Left hindlimb (tissue), 1 donor: ENCODE measurements at places on chromosomes 3 and 15.

DNA sequence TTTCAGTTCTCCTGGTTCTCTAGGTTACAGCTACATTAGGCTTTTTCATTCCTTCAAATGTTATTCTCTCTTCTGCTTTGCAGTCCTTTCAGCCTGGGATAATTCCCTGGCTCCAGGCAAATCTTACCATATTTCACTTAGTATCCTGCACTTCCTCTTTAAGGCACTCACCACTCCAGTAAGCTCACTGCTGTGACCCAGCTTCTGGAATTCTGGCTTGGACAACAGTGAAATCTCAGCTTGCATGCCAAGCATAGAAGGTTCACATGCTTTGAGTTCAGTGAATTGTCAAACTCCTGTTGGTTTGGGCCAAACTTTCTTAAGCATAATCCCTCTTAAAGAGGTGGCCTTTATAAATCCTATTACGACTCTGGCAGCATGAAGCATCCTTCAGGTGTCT lies 69.4 kb downstream of the SCN10A start:
- no peak for DNase-seq

DNA sequence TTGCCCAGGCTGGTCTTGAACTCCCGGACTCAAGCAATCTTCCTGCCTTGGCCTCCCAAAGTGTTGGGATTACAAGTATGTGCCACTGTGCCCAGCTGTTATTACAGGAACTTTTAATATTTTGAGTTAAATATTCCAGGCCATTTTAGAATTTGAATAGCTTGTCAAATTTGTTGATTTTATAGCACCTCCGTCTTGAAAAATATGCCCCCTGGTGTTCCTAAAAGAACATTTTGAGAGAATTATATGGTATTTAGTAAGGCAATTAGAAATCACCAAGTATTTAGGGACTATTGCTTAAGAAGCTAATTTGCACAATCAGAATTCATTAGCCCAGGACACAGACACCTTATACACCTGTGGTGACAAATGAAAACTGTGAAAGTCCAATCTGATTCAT lies 23.7 kb downstream of the PDE8A start:
- no peak for DNase-seq

- no peak for DNase-seq
Observed at GRCh38 chr3:373193-373779, 176.7 kb downstream of the CHL1 start.

DNA sequence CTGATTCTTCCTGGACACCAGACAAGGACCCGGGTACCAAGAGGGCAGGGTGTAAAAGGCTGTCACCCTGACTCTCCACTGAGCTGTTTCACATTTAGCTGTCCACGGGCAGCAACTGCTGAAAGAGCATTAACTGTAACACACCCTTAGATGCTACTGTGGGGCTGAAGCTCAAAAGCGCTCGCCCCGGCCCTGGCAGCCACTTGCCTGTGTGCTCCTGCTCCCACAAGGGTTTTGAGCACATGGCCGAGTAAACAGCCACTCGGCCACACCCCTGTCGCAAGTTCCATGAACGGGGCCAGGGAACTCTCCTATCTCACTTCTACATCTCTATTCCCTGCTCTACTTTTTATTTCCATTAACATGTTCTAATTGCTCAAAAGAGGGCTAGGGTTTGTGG lies 421.7 kb downstream of the TUSC7 start:
- no peak for DNase-seq

DNA sequence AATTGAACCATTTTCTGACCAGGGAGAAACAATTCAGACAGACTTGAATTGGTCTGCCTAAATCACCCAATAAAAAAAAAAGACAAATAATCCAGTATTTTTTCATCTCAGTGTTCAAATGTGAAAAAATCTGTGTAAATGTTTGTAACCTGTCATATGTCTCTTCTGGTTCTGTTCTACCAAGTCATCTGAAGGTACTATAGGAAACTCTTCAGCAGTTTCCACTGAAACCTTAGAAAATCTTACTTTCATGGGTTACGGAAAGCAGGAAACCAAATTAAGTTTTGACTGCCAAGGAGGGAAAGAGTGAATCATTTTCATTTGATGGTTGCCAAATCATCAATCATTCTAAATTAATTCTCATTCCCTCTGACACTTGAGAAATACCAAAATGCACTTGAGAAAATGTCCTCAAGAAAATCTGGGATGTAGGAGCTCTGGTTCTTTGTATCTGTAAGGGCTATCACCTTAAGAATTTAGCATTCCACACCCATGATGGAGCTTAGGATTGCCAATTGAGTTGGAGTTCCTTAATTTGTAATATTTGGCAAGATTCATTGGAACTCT lies 278.2 kb upstream of the KCNH8 start:
- no peak for DNase-seq

- no peak for DNase-seq
Observed at GRCh38 chr3:67335813-67336212, 318.6 kb downstream of the SUCLG2 start.

DNA sequence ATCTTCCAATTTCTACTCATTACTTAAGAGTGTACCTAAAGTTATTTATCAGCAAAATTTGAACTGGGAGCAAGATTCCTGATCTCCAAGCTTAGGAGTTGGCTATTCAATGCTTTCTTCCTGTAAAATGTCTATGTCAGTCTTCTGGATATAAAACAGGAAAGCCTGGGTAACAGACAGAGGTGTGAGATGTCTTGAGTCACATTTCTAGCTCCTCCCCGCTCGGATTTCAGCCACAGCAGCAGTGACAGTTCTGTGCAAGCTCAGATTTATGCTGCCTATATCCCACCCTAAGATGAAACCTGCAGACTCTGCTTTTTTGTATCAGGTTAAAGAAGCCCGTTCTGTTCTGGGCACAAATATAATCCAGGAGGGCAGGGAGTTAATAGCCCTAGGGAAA lies 2.1 kb upstream of the ARMC8 start:
- no peak for DNase-seq

DNA sequence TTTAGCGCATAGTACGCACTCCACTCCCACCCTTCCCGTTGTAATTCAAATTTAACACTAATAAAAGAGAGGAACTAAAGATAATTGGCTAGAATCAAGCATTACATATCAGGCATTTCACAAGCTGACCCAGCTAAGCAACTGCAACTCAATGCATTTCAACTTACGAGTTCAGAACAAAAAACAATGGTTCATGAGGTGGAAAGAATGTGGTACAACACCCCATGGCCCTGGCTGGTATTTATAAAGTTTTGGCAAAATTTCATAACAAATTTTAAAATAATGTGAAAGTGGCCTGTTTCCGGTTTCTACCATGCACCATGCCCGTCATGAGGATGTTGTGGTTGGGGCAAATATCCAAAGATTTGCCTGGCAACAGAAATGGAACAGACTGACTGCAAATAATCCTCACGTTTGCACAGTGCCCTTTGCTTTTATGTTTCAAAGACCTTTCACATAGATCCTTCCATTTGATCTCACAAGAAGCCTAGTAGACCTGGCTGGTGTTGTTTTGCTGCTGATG lies 455.3 kb upstream of the NR2F2 start:
- DNase-seq: no peak

DNA sequence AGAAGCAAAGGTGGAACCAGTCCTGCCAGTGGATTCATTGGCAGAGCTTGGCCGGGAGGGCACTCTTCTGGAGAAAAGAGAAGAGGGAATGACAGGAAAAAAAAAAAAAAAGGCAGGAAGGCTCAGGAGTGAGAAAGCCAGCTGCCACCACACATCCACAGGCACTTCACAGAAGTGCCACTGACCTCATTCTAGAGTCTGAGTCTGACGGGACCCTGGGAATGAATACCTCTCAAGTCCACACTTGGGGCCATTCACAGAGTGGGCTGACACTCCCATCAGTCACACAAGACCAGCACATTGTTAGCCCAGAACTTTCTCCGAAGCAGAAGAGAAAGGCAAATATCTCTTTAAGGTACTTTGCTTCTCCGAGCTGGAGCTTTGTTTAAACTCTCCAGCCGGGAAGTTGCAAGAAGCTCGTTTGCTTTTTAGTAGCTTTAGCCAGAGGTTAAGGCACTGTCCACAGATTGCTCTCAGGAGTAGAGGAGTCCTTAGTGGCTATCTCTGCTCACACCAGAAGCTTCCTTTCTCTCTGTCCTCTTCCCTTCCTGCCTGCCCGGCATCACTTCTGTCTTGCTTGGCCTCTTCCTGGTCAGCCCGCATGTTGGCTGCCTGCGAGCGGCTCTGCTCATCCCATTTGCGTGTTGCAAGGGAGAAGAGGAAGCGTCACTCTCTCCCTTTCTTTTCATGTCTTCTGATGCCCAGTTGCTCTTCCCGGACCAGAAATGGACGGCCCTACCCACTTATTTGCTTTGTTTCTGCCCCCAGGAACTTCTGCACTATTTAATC lies 53.8 kb downstream of the CMTM6 start:
- DNase-seq: no peak

- peak; percentile 34 for DNase-seq
Observed at GRCh38 chr3:190883973-190884832, 21.7 kb upstream of the GMNC start.
